Left renal cortex interstitium (tissue), 4 donors: ENCODE measurements at places on chromosomes 5 and 9. TPM values are rescaled to one million over a fixed set of nuclear protein-coding genes. Genes with fewer than 3 reads are reported as not detected.

DNA sequence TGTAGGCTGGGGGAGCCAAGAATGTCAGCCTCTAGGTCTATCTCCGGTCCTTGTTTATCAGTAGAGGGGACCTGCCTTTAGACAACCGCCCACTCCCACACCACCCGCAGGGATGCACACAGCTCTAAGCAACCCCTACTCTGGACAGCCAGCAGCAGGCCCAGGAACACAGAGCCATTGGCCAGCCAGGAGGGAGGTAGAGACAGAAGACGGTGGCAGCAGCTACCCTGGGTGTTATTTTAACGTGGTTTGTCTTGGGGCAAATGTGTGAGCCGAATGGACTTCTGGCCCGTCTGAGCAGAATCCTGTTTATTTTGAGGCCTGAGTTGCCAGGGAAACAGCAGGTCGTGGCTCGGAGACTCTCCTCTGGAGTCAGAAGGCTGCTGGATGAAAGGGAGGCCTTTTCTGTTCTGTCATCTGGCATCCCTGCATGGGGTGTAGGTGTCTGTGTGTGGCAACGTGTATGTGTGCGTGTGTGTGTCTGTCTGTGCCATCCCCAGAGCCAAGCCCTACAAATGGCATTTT, 382 bp upstream of the FGF1 start:
- DNase-seq: no peak

RGS7BP gene
- polyA plus RNA-seq: 7.3 TPM

- DNase-seq: no peak
Observed at GRCh38 chr9:78324682-78325081, 27.8 kb downstream of the PSAT1 start.

GRCh38 chr5:1295650-1296037, 776 bp upstream of the TERT start:
- DNase-seq: no peak

- no peak for DNase-seq
Observed at GRCh38 chr5:16826379-16827125, 109.5 kb downstream of the MYO10 start.

TSLP gene
- 0.27 TPM for polyA plus RNA-seq

DNA sequence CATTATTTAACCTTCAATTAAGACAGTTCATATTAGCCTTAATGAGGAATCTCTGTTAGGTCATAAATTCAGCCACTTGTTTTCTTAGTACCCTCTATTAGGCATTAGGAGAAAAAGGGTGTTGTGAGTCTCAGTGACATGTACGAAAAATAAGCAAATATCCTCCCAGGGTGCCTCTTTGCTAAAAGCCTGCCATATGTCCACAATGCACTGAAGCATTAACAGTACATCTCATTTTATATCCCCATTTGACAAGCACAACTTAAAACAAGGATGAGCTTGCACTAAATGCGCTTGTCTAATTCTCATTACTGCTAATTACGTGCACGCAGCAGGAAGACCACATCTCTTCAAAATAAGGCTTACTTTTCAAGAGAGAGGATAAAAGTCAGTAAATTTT, 48.4 kb upstream of the SRFBP1 start:
- no peak for DNase-seq

IRF1 gene
- polyA plus RNA-seq: 13.9 TPM

AJM1 gene
- polyA plus RNA-seq: 0.68 TPM

GRCh38 chr9:23538067-23538402, 288.0 kb downstream of the ELAVL2 start:
- no peak for DNase-seq

DNA sequence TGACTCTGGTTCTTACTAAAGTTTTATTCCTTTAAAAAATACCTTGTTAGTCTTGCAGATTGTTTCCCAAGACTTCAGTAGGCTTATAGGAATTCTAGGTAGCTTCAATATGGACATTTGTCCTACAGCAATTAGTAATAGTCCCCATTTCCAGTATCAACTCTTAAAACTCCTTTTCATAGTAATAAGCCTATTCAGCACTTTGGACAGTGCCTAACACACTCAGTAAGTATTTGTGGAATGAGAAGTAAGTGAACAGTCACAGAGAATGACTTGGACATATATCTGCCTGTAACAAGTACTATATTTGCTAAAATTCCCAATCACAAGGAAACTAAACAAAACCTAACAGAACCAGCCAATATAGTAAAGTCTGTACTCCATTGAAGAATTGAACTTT, 1291.8 kb upstream of the DMAC1 start:
- no peak for DNase-seq

- DNase-seq: no peak
Observed at GRCh38 chr5:143014017-143014651, 244.0 kb downstream of the ARHGAP26 start.

DNA sequence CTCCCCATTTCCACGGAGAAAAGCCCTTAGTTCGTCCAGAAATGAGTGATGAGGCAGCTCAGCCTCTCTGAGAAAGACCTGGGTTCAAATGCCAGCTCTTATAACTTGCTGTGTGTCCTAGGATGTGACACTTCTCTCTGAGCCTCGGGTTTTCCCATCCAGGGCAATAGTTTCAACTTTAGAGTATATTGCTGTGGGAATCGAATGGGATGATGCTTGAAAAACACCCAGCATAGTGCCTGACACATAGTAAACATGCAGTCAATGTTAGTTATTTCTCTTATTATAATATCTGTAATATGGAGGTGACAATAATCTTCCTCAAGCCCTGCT, 430 bp upstream of the MAPKAP1 start:
- DNase-seq: no peak

IRX1 gene
- polyA plus RNA-seq: 25.4 TPM

DNA sequence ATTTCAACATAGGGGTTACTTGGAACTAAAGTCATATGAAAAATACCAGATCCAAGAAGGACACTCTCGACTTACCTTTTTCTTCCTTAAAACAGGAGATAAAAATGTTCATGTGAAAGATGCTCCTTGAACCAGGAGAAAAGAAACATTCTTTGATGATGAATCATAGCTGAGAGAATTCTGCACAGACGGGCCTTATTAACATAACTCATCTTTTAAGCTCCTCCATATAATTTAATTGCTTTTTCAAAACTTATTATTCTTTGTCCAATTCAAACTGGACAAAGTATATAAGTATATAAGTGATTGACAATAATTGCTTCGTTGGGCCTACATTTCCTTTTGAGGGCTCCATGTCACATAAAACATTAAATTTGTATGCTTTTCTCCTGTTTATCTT, 945.2 kb upstream of the C9orf72 start:
- DNase-seq: no peak

- no peak for DNase-seq
Observed at GRCh38 chr9:21121595-21122251, 19.9 kb downstream of the IFNW1 start.

- no peak for DNase-seq
Observed at GRCh38 chr5:73947906-73948640, 322.1 kb downstream of the ARHGEF28 start.

GRCh38 chr5:387491-388265, 55.3 kb upstream of the EXOC3 start:
- no peak for DNase-seq

CA9 gene
- 0.61 TPM for polyA plus RNA-seq

DNA sequence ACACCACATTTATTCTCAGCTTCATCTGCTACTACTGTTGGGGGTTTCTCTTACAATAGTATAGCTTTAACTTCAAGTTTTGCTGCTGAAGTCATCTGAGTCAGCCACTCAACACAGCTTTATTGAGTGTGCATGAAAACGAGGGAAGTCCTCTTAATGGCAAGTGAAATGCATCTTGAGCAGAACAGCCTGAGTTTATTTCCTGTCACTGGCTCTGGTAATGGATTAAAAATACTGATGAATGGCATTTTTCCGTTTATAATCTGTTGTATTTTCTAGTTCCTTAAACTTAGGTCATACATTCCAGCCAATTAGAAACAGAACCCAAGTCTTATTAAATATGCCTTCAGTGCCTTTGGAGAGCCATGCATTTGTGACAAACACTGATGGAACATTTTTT, 238.6 kb downstream of the SLF1 start:
- no peak for DNase-seq

SIMC1 gene
- 21.1 TPM for polyA plus RNA-seq

TAF1L gene
- 0.03 TPM for polyA plus RNA-seq

SPTLC1 gene
- 105 TPM for polyA plus RNA-seq

HTR1A gene
- not detected for polyA plus RNA-seq

PCDHGB7 gene
- 14.6 TPM for polyA plus RNA-seq

DNA sequence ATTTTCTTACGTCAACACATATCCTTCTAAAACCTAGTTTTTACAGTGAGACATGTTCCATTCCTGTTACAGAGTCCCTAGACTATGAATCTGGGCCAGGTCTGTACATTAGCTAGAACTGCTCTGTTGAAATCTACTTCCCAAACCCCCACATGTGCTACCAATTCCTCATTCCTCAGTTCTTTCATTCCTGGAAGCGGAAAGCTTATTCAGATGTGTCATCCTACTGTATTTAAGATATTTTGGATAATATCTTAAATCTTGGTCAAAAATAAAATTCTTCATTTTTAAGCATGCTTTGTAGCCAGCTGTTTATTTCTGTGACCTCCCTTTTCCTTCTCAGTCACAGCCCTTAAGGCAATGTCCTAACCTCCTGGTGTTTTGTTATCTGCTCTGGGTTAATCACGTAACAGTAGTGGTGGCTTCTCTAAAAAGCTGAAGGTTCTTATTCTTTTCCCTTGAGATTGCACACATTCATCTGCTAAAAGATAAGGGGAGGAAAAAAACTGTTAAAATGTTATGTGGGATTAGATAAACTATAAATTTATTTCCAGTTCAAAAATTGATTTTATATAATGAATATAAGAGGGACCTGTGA, 35.6 kb downstream of the GLRX start:
- DNase-seq: no peak

DNA sequence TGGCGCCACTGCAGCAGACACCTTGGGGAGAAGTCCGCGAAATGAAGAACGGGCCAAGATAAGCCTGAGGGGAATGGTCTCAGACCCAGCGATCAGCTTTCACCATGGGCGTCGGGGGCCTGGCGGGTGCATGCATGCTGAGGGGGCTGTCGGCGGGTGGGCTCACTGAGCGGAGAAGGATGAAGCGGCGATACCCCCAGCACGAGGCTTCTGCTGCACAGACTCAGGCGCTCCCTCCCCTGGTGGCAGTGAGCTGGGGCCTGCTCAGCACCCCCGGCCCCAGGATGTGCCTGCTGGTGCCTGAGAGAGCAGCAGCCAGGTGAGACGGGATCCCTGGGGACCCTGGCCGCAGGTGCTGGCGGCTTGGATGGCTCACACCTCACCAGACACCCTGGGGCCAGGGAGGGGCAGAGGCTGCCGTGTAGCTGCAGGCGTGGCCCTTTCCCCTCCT, 31.2 kb downstream of the CEP72 start:
- no peak for DNase-seq

AFF4 gene
- 72.8 TPM for polyA plus RNA-seq

- DNase-seq: no peak
Observed at GRCh38 chr5:68178579-68178978, 37.0 kb upstream of the PIK3R1 start.

- DNase-seq: no peak
Observed at GRCh38 chr9:90274725-90275124, 367.9 kb downstream of the DIRAS2 start.

C9orf153 gene
- 0.54 TPM for polyA plus RNA-seq

DNA sequence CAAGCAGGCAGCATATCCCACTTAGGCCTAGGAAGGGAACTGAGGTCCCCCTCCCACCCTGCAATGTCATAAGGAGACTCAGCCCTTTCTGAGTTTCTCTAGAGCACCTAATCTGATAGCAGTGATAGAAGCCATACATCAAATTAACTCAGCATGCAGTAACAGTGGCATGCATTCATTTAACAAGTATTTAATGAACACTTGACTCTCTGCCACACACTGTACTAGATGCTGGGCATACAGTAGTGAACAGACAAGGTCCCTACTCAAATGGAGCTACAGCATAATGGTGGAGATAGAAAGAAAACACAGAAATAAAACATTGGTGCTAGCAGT, 58.6 kb downstream of the SLC22A5 start:
- DNase-seq: no peak

- DNase-seq: no peak
Observed at GRCh38 chr9:36316611-36317317, 58.5 kb upstream of the GNE start.

GRCh38 chr5:175252234-175252805, 191.7 kb downstream of the DRD1 start:
- no peak for DNase-seq

STC2 gene
- 3.4 TPM for polyA plus RNA-seq

KCNIP1 gene
- polyA plus RNA-seq: 12.1 TPM

- no peak for DNase-seq
Observed at GRCh38 chr9:792331-793260, 48.9 kb upstream of the DMRT1 start.

- no peak for DNase-seq
Observed at GRCh38 chr5:6758706-6759105, 45.5 kb downstream of the TENT4A start.

- no peak for DNase-seq
Observed at GRCh38 chr5:175752826-175753535, 95.1 kb downstream of the HRH2 start.

- DNase-seq: no peak
Observed at GRCh38 chr9:16303506-16303905, 567.0 kb downstream of the BNC2 start.
